Activated naive CD4-positive, alpha-beta T cell (primary cell): ENCODE measurements at places on chromosomes 7 and 10.

DNA sequence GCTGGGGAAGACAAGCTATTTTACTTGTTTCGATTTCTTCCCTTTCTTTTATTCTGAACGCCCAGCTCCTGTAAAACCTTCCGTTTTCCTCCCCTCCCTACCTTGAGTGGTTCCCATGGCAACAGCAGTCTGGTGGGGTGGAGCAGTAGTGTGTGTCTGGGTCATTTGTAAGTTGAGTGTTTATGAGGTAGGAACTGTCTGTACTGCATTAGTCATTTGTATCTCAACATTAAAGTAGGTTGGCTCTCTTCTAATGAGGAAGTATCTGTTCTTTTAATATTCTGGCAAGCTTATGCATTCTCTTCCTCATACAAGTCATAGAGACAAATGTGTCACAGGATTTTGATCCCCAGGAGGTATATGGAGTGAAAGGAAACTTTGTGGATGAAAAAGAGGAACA lies 85.3 kb upstream of the CCDC6 start:
- no peak for DNase-seq

- DNase-seq, result no peak
Measured at GRCh38 chr7:131529179-131529578, 27.2 kb downstream of the PODXL start.

GRCh38 chr7:3063016-3063753 lies 19.5 kb upstream of the CARD11 start:
- peak; percentile 42 for DNase-seq

DNA sequence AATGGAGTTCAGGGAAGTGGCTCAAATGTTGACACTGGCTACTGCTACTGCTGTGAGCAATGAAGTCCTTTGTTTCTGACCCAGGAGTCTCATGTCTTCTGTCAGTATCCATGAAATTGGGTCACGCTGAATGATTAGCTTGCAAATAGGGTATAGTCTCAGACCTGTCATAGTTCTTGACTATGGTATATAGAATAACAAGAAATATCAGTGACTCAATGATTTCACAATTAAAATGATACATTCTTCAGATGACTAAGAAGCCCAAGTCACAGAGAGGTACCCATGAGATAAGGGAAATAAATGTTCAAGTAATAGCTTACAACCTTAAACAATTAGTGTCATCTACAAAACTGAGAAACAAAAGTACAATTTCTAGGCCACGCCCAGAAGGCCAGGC lies 89.3 kb downstream of the LYZL2 start:
- DNase-seq, result no peak

DNA sequence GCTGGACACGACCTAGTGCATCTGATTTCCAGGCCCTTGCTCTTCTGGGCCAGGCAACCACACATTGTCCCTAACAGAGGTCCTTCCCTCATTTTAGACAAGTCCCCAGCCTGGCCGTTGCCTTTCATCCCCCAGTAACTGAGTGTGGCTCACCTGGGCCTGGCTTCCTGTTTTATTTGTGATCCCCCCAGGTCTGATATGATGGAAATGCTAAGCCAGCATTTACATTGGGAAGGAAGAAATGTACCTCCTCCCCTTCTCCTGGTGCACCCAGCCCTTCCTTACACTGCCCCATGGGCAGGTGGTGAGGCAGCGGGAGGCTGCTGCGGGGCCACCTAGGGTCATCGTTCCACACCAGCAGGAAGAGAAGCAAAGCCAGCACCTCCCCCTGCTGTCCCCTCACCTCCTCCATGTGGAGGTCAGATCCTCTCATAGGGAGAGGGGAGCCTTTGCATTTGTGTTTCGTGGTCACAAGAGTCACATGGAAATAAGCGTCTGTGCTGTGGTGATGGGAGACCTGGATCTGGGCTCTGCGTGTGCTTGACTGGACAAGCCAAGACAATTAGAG lies 108.8 kb downstream of the GLRX3 start:
- no peak for DNase-seq

- no peak for DNase-seq
Measured at GRCh38 chr10:98402478-98402877, 12.5 kb downstream of the PYROXD2 start.

GRCh38 chr10:78634389-78634815 lies 434.4 kb upstream of the ZMIZ1 start:
- no peak for DNase-seq

DNA sequence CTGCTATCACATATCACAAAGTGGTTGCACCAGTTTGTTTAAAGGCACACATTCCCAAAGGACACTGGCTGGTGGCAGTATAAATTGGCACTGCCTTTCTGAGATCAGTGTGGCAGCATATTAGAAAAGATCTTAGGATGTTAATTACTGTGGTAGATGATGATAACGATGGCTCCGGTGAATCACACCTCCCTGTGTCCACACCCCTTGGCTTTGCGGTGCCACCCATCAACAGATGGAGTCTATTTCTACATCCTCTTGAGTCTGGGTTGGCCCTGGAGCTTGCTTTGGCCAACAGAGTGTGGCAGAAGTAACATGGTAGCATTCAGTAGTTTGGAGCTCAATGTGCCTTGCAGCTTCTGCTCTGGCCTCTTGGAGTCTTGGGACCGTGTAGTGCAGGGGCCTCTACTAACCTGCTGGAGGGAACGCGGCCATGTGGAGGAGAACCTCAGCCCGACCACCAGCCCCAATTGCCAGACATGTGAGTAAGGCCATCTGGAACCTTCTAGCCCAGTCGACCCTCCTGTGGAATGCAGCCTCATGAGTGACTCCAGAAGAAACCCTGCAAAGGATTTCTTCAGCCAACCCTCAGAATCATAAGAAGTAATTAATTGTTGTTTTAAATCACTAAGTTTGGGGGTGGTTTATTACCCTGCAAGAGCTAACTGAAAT lies 27.2 kb upstream of the PLEKHA1 start:
- DNase-seq, result no peak

DNA sequence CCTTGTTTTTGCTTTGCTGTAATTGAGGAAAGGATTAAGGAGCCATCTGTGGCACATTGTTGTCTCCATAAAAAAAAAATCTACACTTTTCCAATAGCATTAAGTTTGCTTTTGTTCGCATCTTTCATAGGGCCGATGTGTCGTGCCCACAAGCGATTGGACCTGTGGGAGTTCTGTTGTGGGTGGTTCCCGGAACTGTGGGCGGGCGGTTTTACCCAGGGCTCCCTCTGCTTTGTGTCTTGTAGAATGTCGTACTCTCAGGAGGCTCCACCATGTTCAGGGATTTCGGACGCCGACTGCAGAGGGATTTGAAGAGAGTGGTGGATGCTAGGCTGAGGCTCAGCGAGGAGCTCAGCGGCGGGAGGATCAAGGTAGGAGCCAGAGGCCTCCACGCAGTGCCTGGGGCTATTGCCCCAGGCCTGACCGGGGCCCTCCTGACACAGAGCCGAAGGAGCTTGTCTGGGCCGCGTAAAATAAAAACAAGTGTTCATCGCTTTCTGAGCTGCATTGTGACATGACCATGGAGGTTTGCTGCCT lies 92.4 kb downstream of the ACTR3B start:
- DNase-seq, result no peak

DNA sequence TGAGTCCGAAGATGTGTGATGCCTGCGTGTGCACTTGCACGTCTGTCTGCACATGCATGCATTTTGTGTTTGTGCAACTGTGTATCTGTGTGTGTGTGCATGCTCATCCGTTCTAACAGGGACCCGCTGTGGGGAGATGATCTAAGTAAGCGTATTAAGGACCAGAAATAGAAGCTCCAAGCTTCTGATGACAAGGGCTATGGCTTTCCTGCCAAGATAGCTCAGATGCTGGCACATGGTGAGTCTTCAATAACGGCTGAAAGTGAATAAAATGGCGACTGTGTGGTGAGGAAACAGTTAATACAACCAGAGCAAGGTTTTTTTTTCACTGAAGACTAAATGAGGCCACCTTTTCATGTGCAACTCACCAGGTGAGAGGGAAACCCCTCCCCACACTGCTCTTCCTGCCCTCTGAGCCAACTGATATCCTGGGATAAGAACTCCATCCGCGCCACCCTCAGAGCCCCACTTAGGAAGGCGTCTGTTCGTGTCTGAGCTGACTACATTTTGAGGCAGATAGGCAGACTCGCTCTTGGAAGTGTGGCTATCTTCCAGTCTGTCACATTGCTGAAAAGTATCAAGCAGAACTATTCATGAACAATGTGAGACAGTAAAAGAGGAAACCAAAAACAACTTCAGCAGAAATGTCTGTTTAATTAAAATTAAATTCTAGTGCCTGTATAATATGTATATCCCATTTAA lies 47.4 kb upstream of the TCERG1L start:
- DNase-seq, result no peak

DNA sequence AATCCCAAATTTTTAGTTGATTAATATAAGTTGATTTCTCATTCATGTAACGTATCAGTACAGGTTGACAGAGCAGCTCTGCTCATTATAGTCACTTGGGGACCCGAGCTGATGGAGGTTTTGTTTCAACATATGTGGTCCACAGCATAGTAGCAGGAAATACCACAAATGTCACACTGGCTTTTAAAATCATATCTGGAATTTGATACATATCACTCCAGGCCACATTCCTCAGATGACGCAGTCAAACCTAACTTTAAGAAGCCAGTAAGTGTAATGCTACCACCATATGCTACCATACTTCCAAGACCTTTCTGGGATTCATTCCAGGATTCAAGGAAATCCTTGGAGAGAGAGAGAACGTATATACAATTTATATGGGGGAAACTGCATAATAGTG lies 156.3 kb downstream of the PHF14 start:
- DNase-seq, result no peak

- DNase-seq, result no peak
Measured at GRCh38 chr7:51077987-51078370, 238.6 kb downstream of the COBL start.

DNA sequence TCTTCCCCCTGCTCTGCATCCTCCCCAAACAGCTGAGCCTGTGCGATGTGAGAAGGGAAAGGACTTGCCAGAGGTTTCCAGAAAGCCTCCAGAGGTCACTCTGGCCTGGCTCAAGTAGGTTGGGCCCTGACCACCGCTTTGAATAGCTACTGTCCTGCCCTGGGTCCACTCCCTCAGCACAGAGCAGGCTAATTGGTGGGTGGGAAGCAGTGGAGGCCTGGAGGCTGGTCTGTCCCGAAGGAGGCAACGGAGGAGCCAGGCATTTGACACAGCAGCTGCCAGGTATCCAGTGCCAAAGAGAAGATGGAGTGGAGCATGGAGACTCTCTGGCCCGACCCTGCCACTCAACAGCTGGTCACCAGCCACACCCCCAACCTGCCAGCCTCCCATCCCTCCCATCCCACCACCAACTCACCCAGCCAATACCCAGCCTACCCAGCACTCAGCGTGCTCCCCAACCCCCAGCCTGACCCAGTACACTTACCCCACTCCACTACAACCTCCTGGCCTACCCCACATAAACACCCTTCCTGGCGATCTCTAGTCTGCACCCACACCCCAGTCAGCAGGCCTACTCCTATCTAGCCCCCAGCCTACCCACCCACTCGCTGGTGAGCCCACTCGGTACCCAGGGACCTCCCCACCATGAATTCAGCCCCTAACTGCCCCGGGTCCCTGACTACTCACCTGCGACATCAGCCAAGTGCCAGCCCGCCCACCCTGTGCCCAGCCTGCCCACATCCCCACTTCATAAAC lies 64.6 kb upstream of the COL13A1 start:
- no peak for DNase-seq

DNA sequence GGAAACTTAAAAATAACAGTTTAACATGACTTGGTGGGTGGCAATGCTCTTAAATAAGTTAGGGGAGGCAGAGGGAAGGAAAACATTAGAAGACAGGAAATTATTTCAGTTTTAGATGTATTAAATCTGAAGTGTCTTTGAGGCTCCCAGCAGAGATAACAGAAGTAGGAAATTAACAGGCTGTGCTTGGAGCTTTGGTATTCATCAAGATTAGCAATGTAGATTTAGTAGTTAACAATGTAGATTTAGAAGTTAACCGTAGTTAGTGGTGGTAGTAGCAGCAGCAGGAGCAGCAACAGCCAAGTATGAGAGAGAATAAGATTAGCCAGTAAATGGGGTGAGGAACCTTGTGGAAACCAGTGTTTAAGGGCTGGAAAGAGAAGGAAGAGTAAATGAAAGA lies 48.7 kb upstream of the UBN2 start:
- DNase-seq, result no peak

DNA sequence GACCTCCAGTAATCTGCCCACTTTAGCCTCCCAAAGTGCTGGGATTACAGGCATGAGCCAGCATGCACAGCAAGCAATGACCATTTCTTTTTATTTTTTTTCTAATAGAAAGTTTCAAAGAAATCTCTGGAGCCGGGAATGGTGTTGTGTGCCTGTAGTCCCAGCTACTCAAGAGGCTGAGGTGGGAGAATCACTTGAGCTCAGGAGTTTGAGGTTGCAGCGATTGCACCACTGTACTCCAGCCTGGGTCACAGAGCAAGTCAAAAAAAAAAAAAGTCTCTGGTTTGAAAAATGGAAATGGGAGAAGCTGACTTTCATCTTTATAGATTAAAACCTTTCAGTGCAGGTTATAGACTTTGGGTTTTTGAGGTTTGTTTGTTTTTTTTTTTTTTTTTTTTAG lies 44.8 kb upstream of the KMT2E start:
- DNase-seq, result no peak

DNA sequence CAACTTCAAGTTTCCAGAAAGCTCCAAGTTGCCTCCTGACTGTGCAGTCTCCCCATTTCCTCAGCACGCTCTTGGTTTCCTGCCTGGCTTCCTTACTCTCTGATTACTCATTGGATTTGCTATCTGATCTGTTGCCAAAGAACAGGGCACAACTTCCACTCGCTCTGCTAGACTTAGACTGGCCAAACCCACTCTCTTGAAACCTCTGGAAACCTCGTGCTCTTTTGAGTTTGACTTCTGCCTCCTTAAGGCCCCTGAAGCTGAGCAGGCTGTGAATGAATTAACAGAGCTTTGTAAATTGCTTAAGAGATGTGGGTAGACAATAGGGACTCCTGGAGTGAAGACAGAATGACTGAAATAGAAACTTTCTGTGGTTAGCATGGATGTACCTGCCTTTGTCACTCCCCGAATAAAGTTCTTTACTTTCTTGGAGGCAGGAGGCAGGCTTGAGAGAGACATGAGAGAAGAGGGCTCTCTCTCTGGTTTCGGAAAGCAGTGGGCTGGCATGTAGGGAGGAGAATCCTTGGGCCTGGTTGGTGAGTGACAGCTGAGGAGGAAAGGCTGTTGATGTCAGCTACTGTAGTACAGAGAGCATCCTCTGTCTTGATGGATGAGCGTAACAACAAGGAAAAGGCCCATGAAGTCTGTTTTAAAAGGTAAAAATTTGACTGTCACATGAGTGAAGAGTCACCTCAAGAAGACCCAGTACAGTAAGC lies 70.8 kb downstream of the CHN2 start:
- no peak for DNase-seq

GRCh38 chr7:142376356-142376997 lies 118.6 kb upstream of the PRSS58 start:
- DNase-seq, result no peak
